ENCODE measurements at places on chromosomes 13 and 19. TPM values are rescaled to one million over a fixed set of nuclear protein-coding genes. Genes with fewer than 3 reads are reported as not detected.

SCN1B gene
- 20.9 TPM for total RNA-seq

PRR20C gene
- not detected for total RNA-seq

ATP1A3 gene
- 4.9 TPM for total RNA-seq

FFAR2 gene
- not detected for total RNA-seq
